ENCODE measurements at places on chromosomes 16 and 17. TPM values are rescaled to one million over a fixed set of nuclear protein-coding genes. Genes with fewer than 3 reads are reported as not detected.
A peak's percentile ranks its signal among the peaks of the same experiment; 100 is the strongest.

Gene MCRIP2
- total RNA-seq: 194 TPM

Gene ZNF287
- 8.0 TPM for total RNA-seq

Gene MILR1
- 3.8 TPM for total RNA-seq

Gene PERCC1
- total RNA-seq: 0.35 TPM

Gene PABPN1L
- total RNA-seq: not detected

Gene TP53TG3F
- not detected for total RNA-seq

Gene ATP2A3
- total RNA-seq: 7.7 TPM

DNA sequence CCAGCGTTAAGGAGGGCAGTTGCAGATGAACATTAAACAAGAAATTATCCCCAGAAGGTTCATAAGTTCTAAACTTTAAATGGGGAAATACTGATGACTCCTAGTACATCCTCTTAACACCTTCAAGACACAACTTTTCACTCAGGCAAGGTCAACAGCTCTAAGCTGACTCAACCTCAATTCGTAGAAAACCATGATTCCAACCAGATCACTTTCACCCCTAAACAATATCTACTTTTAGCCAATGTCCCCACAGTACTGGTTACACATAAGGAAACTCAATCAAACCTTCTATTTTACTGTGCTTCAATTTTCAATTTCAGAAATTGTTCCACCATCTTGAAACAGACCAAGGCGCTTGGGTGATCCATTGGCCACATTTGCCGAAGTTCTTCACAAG, 2.3 kb downstream of the CDYL2 start:
- no peak for DNase-seq

- no peak for DNase-seq
Observed at GRCh38 chr17:9844153-9844552, 18.4 kb downstream of the GLP2R start.

GRCh38 chr16:80198311-80199299, 342.2 kb upstream of the DYNLRB2 start:
- no peak for DNase-seq

DNA sequence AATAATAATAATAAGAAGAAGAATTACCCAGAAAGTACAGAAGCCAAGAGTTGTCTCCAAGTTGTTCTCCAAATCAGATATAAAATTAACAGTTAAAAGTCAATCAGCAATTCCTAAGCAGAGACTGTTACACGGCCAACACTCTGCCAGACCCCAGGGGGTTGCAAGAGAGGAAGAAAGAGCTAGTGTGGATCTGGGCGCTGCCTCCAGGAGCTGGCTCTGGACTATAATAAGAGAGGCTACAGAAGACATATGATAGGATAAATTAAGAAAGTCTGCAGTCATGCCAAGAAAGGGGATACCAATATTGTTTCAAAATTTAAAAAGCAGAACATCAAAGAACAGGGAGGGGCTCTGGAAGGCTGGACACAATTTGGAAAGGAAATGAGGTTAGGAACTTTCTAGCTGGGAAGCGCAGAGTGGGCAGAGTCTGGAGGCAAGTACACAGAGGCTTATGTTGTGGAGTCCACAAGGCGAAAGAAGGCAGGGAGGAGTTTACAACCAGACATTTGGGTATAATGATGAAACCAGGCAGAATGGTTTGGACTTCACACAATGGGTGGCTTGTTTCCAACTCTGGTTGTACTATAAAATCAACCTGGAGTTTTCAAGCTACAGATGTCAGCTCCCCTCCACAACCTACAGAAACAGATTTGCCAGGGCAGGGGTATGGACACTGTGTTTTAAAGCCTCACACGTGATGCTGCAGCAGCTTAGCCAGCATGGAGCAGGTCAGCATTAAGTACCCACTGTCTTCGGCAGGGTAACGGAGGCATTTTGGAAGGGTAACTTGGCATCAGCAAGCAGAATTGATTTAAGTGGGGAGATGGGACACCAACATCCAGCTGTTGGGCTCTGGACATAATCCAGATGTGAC, 49.4 kb downstream of the SLC39A11 start:
- DNase-seq: no peak

DNA sequence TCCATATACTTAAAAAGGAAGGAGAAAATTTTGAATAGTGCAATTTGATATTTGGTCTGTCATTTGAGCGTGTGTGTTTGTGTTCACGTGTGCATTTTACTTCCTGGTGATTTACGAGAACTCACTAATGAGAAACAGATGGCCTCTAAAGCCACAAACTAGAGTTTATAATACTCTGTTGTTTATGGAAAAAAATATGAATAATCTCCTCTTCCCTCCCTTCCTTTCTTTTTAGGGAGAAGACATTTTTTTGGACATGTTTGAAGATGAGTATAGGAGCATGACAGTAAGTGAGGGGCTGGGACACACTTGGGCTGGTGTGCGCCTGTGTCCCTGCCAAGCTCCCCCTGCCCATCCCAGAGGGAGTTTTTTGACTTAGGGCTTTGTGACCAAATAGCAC, 102.7 kb downstream of the CLEC16A start:
- DNase-seq: no peak

DNA sequence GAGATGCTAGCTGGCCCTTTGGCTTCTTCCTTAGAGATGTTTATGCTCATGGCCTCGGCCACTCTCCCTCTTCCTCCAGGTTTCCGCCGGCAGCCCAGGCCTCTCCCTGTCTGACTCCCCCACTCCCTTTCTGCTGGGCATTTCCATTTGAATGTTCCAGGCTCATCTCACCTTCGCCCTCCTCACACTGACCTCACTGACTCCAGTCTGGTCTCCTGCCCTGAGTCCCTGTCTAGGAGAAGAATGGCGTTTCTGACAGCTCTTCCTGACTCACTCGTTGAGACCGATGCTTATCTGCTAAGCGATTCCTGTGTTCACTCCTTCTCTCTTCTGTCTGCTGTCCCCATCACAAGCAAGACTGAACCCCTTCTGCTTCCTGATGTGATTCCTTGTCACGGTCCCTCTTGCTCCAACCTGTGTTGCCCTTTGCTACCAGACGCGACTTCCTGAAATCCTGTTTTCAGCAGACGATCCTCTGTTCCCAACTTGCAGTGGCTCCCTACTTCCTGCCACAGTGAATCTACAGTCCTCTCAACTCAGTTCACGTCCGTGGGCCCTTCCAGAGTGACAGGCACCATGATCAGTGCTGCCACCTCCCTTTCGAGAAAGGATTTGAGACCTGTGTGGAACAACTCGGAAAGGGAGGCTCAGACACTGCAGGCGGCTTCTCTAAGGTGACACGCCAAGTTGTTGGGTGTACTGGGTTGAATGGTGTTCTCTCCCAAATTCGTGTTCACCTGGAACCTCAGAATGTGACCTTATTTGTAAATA, 176.4 kb downstream of the MSI2 start:
- peak; percentile 42 for DNase-seq

- DNase-seq: no peak
Observed at GRCh38 chr16:47254756-47255155, 111.0 kb upstream of the NETO2 start.

DNA sequence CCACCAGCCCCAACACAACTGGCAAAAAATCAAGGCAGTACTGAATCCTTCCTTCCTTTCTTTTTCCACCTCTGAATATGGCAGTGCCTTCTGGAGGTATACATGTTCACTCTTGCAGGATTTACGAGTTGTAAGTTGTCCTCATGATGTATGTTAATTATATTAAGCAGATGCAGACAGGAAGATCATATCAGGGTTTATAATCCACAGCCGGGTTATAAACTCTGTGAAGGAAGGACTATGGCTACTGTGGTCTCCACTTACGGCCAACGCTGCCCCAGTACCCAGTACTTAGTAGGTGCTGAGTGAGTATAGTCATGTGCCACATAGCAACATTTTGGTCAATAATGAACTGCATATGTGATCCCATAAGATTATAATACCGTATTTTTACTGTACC, 19.6 kb upstream of the IRX5 start:
- no peak for DNase-seq

DNA sequence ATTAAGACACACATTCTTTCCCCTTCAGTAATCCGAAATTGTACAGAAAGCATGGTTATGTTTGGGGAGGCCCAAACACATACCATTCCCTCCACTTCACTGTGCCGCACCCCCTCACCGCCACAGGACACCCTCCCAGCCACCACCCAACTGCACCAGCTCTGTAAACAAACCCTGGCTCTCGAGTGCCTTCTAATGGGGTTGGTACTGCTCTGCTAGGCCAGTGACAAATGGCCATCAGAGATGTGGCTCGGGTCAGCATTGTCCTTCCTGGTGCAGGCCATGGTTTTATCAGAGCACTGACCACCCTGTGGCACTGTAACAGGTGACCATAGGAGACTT, 24.0 kb upstream of the SREBF1 start:
- DNase-seq: no peak
